ENCODE measurements at places on chromosomes 12 and 14. TPM values are rescaled to one million over a fixed set of nuclear protein-coding genes. Genes with fewer than 3 reads are reported as not detected.

DNA sequence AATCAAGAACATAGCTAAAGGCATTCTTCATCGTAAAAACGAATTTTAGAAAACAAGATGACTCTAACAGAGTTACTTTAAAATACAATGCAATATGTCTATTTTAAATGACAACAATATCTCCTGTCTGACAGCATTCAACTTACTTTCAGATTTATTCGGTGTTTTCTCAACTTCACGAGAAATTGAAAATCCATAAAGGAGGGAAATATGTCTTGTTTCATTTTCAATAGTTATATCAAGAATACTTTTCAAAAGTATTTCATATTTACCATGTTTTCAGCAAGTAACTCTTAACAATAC is 254.8 kb downstream of the DAD1 start:
- no peak for DNase-seq

The SERPINA4 gene
- polyA plus RNA-seq: not detected

- no peak for DNase-seq
These were observed 44.5 kb downstream of the CHGA start for GRCh38 chr14:92967346-92967926.

- DNase-seq: no peak
These were observed 375.9 kb downstream of the TMEM121 start for GRCh38 chr14:105902131-105902898.

The CDH24 gene
- polyA plus RNA-seq: 2.1 TPM

The CD163L1 gene
- polyA plus RNA-seq: not detected

- DNase-seq: no peak
These were observed 214.4 kb upstream of the ALG10B start for GRCh38 chr12:38102197-38102596.

The PRH2 gene
- polyA plus RNA-seq: 2.6 TPM

DNA sequence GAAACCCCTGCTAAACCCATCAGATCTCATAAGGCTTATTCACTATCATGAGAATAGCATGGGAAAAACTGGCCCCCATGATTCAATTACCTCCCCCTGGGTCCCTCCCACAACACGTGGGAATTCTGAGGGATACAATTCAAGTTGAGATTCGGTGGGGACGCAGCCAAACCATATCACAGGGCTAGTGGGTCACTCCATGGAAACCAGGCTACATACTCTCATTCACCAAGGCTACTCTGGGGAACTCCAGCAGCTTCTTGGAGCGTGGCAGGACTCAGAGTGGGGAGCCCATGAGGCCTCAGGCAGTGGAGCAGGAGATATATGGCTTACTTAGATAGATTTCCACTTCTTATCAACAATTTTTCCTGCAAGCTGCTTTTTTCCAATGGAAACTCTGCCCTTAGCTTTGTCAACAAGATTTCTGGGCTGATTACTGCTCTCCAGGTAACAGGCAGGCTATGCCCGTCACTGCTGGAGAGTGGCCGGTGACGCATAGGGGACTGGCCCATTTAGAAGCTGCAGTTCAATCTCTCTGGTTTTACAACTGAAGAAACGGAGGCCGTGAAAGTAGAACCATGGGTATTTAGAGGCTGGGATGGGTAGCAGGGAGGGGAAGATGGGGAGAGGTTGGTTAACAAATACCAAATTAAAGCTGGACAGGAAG is 16.5 kb downstream of the VDR start:
- no peak for DNase-seq
